ENCODE measurements at places on chromosomes 4 and X. TPM values are rescaled to one million over a fixed set of nuclear protein-coding genes. Genes with fewer than 3 reads are reported as not detected.

Gene GSX2
- total RNA-seq: not detected

Gene FHDC1
- total RNA-seq: 9.9 TPM

- no peak for DNase-seq
These were observed 70.1 kb downstream of the CHM start for GRCh38 chrX:85977218-85977617.

DNA sequence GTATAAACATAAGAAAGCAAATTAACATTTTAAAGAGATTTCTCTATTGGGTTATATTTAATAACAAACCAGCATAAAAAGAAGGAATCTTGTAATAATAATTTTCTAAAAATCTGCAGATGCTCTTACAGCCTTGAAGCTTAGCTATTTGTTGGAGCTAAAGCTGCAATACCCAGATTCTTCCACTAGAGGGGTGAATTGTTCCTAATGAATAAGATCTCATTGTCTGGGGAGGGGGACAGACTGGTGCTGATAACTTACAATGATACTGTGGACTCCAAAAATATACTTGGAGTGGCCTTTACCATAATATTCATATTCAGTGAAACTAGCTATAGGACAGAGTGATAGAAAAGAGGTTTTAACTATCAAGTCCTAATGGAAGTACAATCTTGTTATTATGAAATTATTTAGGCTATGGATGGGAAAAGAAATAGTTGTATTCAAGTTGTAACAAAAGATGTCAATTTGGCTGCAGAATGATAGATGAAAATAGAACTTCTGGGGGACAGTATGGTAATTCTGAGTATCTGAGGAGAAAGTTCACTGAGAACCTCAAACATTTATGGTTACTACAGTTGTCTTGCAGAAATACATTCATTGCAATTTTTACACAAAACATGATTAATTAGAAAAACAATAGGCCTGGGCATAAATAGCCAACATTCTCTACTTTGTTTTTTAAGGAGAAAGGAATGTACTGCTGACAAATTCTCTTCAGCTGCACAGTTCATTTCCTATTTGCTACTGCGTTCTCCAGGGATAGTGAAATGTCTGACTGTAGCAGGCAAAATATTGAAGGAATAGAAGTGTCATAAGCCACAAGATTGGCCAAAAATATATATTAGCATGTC is 443.3 kb downstream of the GBA3 start:
- DNase-seq: peak; percentile 80

- DNase-seq: no peak
These were observed 7.7 kb downstream of the ENOX2 start for GRCh38 chrX:130895299-130895698.

DNA sequence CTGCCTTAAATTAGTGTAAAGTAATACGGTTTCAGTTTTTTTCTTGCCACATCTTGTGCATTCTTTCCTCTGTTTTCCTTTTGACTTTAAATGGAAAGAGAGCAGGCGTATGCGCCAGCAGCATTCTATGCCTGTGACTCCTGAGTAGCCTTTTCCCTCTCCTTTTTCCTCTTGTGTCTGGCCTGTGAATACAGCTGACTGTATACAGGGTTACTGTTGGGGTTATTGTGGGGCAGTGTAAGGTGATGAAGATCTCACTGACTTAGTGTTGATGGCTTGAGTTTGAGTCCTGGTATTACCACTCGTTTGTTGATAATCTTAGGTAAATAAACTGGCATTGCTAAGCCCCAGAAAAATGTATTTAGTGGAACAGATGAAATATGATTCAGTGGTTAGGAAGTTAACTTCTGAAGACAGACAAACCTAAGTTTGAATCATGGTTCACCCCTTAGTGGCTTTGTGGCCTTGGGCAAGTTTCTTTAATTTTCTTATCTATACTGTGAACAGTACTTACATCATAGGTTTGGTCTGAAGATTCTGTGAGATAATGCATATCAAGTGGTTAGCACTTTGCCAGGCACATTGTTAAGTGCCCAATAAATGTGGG is 105.1 kb downstream of the FNIP2 start:
- no peak for DNase-seq

Measured in tongue (tissue), 3 donors.